ENCODE measurements at places on chromosomes 4 and X. TPM values are rescaled to one million over a fixed set of nuclear protein-coding genes. Genes with fewer than 3 reads are reported as not detected.
A peak's percentile ranks its signal among the peaks of the same experiment; 100 is the strongest.

DNA sequence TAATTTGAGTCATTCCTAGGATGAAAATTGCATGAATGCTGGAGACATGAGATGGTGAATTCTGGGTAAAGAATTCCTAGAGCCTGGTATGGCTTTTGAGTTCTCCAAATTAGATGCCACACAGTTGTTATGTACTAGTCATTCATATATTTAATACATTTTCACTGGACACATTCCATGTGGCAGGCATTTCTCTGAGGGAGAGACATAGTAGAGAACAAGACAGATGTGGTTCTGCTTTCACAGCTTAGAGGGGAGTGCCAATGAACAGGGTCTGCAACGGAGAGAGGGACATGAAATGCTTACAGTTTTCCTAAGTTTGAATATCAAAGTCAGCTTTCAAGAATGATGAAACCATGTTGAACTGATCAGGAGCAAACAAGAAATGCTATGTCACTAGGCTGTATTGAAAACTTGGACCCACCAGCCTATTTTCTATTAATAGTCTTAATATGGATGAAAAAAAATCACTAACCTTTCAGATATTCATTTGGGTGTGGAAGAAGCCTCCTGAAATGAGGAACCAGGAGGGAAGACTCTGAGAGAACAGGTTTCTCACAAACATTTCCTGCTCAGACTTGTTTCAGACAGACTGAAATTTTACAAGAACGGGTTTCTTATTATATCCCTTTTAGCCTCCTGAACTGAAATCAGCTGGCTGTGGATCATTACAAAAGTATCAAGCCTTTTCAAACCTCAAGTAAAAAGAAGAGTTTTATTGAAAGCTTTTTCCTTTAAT, 276.0 kb upstream of the TET2 start:
- DNase-seq = peak; percentile 40

GRCh38 chr4:180169394-180169793, 2073.8 kb upstream of the TENM3 start:
- no peak for DNase-seq

DNA sequence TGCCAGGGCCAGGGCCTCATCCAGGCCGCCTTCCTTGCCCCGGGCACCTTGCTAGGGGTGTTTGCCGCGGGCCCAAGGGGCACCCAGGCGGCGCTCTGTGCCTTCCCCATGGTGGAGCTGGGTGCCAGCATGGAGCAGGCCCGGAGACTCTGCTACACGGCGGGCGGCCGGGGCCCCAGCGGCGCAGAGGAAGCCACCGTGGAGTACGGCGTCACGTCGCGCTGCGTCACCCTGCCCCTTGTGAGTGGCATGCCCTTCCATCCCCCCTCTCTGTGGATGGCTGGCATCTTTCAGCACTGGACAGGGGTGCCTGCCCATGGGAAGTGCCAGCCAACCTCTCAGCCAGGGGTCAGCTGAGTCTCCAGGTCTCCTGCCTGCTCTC, 3.6 kb downstream of the PLXNB3 start:
- no peak for DNase-seq

DNA sequence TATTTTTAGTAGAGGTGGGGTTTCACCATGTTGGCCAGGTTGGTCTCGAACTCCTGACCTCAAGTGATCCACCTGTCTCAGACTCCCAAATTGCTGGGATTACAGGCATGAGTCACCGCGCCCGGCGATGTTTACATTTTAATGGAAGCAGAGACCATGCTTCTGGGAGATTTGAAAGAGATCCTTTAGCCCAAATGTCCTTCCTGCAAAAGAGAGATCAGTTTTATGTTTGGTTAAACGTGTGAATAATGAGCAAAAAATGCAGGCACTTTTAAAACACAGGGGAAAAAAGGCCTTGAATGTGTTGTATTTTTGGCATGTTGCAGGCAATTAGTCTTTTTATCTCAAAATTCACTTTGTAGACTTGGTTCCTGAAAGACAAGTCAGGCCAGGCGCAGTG, 95.8 kb upstream of the ELOVL6 start:
- DNase-seq = no peak

DNA sequence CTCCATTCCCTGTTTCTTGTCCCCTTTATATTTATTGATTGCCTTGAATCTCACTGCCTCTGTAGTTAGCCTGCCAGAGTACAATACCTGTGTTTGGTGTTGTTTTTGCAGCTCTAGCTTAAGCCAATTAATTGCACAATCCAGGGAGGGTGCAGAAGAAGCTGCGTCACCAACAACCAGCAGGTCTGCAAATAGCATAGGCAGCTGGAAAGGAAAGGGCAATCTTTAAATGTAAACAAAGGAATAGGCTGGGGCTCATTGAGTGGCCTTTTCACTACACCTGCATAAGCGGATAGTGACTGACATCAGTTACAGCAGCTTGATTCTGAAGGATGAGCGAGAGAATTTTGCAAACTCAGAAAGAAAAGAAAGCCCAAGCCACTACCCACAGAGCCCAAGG, 106.8 kb upstream of the RAI2 start:
- no peak for DNase-seq

- no peak for DNase-seq
These were observed 2024.1 kb upstream of the TENM3 start for GRCh38 chr4:180219080-180219479.

DNA sequence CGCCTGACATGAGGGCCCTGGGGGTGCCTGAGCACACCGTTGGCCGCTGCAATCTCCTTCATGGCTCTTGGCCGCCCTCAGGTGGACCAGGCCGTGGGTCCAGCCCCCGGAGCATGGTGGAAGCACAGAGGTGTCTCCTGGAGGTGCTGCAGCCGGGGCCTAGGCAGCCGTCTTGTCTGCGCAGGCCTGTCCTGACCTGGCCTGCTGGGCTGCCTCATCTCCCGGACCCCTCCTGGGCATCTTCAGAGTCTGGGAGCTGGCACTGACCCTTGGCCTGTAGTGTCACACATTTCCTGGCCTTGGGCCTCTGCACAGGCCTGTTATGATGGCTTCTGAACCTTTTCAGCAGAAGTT, 20.9 kb downstream of the UVSSA start:
- DNase-seq = no peak

RS1 gene
- not detected for total RNA-seq

SLC38A5 gene
- total RNA-seq = 3.7 TPM

USP17L5 gene
- not detected for total RNA-seq

BEX5 gene
- total RNA-seq = 0.92 TPM
